Stimulated activated CD4-positive, alpha-beta T cell treated with anti-CD3 and anti-CD28 coated beads, Interleukin-15, amount 100 ng/mL, for 48 hours (primary cell): ENCODE measurements at places on chromosomes 2 and 18.

DNA sequence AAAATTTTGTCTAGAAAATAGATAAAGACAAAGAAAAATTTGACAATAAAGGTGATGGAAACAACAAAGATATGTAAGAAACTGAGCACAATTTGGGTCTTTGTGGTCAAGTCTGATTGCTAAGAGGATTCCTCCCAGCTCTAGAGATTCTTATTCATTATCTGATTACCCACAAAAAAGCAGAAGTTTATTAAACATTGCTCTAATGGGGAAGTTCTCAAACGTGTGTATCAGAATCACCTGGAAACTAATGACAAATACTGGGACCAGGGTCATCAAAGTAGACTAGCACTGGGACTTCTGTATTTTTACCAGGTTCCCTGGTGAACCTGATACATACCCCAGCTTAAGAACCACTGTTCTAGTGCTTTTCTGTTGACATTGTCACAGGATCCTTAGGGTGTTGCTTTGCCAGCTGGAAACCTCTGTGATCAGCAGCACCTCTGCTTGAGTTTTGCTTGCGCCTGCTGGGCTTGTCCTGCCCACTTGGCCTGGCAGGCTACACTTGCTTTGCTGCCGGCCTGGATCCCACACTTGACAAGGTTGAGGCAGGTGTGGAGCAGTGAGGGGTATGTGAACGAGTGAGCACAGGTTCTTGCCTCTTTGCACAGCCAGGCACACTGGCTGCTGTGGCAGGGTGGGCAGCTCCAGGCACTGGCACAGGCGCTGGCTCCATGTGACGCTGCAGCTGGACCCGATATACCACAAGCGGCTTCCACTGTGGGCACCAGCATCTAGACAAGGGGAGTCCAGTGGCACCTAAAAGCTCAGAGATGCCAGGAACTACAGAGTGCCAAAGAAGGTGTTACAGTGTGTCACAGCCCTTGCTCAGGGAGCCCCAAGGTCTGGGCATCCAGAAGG is 6.2 kb upstream of the GORASP2 start:
- no peak for DNase-seq

- no peak for DNase-seq
Measured at GRCh38 chr2:239149501-239149900, 251.3 kb downstream of the HDAC4 start.

DNA sequence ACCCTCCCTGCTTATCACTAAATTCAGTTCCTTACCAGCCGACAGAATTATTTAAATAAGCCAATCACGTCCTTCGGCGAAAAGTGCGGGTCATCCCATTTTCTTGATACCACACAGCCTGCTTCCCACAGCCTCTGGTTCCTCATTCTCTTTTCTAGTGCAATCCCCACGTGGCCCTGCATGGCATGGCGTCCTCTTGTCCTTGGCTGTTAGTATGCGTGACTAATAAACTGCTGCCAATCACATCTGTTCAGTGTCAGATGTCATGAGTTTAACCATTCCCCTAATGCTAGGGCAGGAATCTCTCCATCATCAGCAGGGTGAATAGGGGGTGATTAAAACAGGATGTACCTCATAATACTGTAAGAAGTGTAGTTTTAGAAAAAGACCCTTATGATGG is 62.8 kb upstream of the TSPYL6 start:
- DNase-seq: no peak

- no peak for DNase-seq
Measured at GRCh38 chr2:146229508-146230155, 1615.2 kb upstream of the ACVR2A start.

GRCh38 chr2:57936216-57936615 is 110.4 kb upstream of the VRK2 start:
- no peak for DNase-seq

- no peak for DNase-seq
Measured at GRCh38 chr2:130381619-130382018, 25.8 kb downstream of the PTPN18 start.

DNA sequence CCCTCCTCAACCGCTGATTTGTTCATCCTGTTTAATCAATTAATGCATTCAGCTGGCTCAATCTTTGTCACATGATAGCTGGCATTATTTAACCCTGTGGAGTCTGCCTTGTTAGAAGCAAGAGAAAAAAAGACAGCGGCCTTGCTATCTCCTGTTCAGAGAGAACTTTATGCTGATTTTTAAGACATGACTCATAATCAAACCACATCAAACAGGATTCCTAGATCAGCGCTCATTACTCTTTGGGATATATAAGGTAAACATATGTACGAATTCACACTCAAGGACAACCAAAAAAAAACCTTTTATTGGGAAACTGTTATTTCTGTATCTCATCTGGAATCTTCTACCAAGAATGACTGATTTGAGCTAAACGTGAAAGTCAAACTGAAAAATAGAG is 195.1 kb downstream of the C1D start:
- no peak for DNase-seq

- no peak for DNase-seq
Measured at GRCh38 chr2:126778561-126779501, 119.9 kb upstream of the TEX51 start.

DNA sequence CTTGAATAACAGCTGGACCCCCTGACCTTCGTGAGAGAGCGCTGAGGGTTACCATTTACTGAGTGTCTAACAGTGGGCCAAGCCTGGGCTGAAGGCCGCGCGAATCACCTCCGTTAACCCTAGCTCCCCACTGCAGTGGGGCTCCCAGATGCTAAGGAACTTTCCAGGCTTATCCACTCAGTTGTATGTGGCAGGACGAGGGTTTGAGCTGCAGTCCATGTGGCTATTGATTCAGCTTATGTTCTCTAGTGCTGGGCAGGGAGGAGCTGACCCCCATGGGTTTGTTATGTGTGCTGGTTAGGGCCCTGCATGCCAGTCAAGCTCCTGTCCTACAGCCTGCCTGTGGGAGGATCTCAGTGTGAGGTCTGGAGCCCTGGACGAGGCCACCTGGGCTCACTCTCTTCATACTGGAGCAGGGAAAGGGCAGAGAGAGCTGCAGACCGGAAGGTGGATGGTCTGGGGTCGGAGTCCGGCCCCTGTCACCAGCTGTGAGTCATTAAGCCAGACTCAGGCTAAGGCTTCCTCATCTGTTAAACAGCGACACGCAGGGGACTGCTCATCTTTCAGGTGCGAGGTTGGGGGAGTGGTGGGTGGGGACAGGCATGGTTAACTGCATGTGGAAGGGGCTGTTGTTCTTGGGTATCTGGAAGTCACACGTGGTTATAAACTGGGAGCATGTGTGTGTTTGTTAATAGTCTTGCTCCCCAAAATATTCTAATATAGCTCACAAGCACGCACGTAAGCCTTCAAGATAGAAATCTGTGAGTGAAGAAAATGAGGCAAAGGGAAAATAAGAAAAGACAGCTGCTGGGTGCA is 6.6 kb downstream of the PSD4 start:
- no peak for DNase-seq

DNA sequence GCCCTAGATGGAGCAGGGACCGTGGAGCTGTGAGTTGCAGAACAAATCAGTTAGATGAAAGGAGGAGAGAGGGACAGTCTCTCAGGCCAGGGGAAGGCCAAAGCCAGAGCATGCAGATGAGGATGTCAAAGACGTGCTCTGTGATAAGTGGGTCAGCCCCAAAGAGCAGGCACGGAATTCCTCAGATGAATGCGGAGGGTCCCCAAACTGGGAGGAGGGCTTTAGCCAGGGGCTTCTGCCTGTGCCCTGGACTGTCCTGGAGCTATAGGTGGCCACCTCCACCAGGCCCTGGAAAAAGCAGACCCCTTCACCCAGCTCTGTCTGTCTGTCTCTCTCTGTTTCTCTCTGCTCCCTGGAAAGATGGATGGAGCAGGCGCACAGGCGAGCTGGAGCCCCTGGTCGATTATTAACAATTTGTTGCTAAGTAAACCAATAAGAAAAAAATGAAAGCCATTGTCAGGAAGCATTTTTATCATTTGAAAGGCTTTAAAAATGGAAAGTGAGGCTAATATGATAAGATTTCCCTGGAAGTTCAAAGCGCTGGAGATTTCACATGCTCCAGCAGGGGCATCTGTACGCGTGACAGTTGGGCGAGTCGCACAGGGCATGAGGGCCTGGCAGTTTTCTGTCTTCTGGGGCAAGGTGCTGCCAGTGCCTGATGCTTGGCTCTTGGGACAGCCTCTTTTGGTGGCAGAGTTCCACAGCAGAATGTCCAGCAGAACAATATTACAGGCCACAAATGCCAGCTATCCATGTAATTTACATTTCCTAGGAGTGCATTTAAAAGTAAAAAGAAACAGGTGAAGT is 241.0 kb downstream of the GLI2 start:
- DNase-seq: no peak

GRCh38 chr2:55296393-55296792 is 27.4 kb upstream of the MTIF2 start:
- no peak for DNase-seq

- DNase-seq: no peak
Measured at GRCh38 chr18:22136395-22136794, 33.0 kb upstream of the GATA6 start.

- DNase-seq: no peak
Measured at GRCh38 chr18:58413667-58414628, 214.9 kb downstream of the ALPK2 start.

DNA sequence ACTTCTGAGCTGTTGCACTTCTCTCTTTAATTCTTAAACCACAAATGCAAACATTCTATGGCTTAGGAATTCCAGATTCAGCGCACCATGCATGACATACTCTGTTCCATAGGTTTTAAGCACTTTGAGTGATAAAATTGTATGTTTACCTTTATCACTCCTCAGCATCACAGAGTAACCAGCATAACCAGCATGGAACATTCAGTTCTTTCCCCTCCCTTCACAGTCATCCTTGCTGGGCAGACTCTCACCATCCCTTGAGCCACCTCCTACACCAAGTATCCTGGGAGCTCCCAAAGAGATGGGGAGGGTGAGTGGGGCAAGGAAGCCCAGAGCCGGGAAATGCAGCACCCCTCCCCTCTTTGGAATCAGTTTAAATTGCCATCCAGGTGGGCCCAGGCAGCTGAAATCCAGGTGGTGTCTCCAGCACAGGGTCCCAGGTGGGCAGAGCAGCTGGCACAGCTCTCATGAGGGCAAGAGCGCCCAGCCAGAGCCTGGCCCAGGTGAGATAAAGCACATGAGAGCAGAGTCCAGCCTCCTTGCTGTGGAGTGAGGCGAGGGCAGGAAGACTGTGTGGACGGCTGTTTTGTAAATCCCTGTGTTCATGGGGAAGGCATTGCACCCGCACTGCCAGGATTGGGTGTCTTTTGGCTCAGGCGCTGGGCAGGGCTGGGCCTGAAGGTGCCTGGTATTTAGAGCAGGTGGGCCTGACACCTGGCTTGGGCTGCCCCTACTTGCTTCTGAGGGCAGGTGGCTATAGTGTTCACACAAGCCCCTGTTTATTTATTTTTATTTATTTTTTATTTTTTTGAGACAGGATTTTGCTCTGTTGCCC is 36.8 kb downstream of the LAMA3 start:
- DNase-seq: no peak

- DNase-seq: no peak
Measured at GRCh38 chr2:192186806-192187205, 7.9 kb downstream of the TMEFF2 start.

GRCh38 chr2:120867290-120868241 is 131.9 kb downstream of the GLI2 start:
- no peak for DNase-seq

GRCh38 chr18:55014095-55014494 is 54.8 kb upstream of the CCDC68 start:
- DNase-seq: no peak

- no peak for DNase-seq
Measured at GRCh38 chr18:48186861-48187260, 222.3 kb downstream of the ZBTB7C start.

- DNase-seq: no peak
Measured at GRCh38 chr2:133682347-133682746, 114.1 kb upstream of the NCKAP5 start.

DNA sequence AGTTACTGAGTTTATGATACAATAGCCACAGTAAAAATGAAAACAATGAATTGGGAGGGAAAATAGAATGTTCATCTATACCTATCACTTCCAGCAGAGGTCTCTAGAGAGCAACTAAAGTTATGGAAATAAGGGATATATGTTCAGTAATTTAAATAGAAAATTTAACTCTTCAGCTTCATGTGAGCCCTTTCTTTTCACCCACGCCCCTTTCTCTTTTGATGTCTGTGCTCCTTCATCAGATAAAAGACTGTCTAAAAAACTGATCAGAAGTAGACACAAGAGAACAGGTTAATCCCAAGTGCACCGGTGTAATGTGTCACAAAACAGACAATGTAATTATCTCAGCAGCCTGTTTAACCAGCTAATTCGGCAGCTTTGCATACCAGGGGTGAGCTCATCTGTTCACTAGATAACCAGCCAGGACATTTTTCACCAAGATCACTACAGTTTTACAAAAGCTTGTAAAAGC is 238.5 kb upstream of the ERBB4 start:
- DNase-seq: no peak

GRCh38 chr18:43380104-43380672 is 102.9 kb upstream of the SYT4 start:
- DNase-seq: no peak

GRCh38 chr2:109186656-109187250 is 57.7 kb downstream of the SH3RF3 start:
- DNase-seq: no peak

DNA sequence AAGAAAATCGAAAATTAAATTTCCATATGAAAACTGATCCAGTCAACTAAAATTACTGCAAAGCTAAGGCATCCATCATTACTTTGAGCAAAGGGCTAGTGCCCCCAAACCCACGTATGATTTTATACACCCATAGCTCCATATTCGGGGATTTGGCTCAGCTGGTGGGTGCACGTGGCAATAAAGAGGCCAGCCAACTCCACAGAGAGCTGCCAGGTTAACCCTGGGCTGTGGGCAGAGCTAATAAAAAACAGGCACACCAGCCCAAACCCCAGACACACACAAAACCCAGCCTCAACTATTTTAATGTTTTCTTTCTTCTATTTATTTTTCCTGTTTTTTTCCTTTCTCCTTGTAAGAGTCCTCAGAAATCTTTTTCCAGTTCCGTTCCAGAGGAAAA is 151.3 kb upstream of the SOX11 start:
- no peak for DNase-seq

- no peak for DNase-seq
Measured at GRCh38 chr2:135986507-135986906, 1.1 kb upstream of the DARS1 start.

- no peak for DNase-seq
Measured at GRCh38 chr2:96340493-96341414, 5.2 kb downstream of the NCAPH start.
